ENCODE measurements at places on chromosomes 3 and 15.
A peak's percentile ranks its signal among the peaks of the same experiment; 100 is the strongest.

GRCh38 chr15:25431836-25432561, 6.8 kb downstream of the UBE3A start:
- DNase-seq = peak; percentile 41

DNA sequence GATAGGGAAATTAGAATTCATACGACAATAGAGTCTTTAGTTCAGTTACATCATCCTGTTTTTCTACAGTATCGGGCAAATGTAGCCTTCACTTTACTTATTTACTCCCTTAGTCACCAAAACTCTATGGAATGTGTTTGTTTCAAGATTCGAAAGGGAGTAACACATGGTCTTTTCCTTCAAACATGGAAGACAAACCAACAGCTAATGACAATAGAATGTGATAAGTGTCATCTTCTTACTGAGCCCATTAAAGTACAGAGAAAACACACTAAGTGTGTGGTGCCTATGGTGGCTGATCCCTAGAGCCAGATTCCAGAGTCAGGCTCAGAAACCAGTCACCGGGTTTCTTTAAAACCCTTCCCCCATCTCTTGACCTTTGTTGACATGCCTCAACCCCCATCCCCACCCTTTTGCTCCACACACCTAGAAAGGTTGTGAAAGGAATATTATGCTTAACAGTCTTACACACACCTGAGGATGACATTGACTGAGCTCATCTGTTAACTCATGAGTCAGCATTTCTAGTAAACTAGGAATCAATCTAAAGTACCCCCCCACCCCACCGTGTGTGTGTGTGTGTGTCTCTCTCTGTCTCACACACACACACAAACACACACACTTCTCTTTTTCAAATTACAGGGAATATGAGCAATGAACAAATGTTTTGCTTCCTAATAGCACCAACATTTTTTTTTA, 549.6 kb upstream of the CCDC54 start:
- no peak for DNase-seq

- peak; percentile 53 for DNase-seq
Measured at GRCh38 chr3:169384573-169384972, 278.9 kb downstream of the MECOM start.

DNA sequence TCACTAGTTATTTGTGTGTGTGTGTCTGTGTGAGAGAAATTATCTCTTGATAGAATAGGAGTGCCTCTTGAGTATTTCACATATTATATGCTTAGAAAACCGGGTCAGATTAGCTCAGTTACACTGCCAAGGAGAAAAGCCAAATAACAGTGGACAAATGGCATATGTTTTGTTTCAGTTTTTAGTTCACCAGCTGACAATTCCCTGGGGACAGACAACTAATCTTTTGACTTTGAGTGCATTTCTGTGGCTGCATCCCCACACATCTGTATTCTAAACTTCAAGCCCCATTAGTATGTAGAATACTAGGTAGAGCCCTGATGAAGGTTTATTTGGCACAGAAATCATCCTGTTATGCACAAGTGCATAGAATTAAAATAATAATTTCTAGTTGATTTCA, 227.7 kb upstream of the CNTN3 start:
- DNase-seq = no peak

DNA sequence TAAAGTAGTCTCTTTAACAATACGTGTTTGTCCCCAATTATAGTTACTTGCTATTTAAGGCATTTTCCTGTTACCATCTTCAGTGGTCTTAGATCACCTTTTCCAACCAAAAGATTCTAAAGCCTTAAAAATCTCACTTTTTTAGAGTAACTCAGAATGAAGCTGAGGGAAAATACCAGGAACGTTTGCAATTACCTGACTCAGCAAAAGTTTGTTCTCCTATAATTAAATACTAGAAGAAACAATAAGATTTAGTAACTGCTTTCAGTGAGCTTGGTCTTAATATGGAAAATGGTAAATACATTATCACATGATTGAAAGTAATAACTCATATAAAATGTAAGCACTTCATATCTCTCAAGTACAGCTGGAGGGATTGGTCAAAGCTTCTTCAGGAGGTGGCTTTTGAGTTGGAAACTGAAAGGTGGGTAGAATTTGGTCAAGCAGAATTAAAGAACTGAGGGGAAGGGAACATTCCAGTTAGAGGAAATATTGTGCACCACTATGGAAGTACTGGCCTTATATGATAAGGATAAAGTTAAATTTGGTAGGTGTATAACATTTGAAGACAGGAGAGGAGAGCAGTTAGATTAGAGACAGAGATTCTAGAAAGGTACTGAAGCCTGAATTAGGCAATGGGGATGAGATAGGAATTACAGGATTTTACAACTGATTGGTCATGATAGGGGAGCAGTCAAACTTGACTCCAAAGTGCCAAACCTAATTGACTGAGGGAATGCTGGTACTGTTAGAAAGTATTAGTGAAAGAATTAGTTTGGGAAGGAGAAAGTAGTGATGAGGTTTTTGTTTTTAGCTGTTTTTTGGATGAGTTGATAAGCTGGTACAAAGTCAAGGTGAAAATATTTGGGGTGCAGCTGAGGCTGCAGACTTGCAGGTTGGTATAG, 21.9 kb downstream of the TSC22D2 start:
- no peak for DNase-seq

GRCh38 chr15:45179221-45179985, 8.4 kb downstream of the SHF start:
- DNase-seq = peak; percentile 40

DNA sequence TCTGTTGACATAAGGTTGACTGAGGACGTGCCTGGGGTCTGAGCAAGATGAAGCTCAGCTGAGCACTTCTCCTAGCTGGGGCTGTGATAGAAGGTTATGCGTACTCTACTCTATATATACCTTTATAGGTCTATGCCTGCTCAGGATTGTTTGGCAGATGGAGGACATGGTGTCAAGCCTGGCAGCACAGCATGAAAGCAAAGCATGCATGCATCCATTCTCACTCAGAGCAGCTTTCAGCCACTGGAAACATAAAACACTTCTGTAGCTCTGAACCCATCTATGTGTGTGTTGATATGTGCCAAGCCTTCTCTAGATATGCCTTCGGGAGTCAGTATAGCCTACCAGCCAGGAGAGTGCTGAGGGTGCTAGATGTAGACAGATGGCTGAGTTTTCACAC, 142.3 kb upstream of the NUDT16 start:
- no peak for DNase-seq

DNA sequence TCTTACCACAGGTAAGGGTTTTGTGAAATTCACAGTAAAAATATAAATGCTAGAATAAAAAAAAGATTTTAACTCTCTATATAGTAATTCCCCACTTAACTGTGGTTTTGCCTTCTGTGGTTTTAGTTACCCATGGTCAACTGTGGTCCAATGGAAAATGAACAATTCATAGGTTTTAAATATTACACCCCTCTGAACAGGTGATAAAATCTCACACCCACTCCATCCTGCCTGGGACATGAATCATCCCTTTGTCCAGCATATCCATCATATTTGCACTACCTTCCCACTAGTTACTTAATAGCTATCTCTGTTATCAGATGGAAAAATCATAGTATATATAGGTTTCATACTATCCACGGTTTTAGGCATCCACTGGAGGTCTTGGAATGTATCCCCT, 49.2 kb downstream of the HDGFL3 start:
- no peak for DNase-seq
